ENCODE measurements at places on chromosomes 4 and X. TPM values are rescaled to one million over a fixed set of nuclear protein-coding genes. Genes with fewer than 3 reads are reported as not detected.

DNA sequence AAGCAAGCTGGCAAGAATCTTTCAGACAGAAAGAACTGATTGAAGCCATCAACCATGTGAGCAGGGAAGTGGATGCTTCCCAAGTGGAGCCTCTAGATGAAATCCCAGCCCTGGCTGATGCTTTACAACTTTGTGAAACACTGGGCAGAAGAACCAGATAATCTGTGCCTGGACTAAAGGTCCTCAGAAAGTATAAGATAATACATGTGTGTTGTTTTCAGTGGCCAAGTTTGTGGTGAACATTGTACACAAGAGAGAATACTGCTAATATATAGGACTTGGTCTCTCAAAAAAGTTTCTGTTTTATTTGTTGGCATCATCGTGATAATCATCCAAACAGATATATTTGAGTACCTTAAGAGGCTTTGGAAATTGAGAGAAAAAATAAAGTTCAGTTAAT is 1367.8 kb upstream of the IGFBP7 start:
- H3K27ac ChIP-seq, result no peak overlapping the region
- DNase-seq, result no peak
- H3K4me1 ChIP-seq, result no peaks in the 10 kb centered on the region
- H3K4me3 ChIP-seq, result no peak overlapping the region
- no peaks in the 10 kb centered on the region for H3K27me3 ChIP-seq

DNA sequence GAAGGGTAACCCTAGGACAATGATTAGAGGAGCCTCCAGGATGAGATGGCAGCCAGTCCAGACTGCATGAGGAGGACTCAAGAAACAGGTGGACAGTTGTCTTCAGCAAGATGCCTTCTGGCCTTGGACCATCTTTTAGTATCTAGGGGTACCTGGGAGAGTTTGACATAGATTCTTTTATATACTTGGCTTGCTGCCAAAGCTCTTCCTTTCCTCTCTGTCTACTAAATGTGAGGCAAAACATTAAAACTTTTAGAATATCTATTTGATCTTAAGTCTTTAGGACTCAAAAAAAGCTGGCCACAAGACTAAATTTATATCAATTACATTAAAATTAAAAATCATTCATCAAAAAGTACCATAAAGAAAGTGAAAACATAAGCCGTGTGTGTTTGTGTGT is 18.6 kb upstream of the NKX3-2 start:
- DNase-seq, result no peak
- no peaks in the 10 kb centered on the region for H3K36me3 ChIP-seq
- no peaks in the 10 kb centered on the region for H3K27me3 ChIP-seq
- no peaks in the 10 kb centered on the region for H3K4me1 ChIP-seq
- H3K4me3 ChIP-seq, result no peak overlapping the region
- H3K27ac ChIP-seq, result no peak overlapping the region

DNA sequence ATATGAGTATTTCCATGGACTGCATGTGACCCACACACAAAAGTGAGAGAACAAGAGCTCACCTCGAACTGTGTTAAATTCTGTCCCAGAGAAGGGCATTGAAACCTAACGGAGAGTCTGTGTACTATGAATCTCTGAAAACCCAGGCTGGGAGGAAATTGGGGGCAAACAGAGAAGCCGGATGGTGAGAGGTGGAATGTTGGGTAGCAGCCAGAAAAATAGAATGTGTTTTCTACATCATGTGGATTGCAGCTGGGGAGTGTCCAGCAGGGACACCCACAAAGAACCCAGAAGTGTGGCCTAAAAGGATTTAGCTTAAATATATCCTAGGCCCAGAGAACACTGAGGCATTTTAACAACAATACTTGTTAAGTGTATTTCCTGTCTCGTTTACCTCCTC is 38.6 kb downstream of the MND1 start:
- no peak overlapping the region for H3K4me3 ChIP-seq
- H3K27ac ChIP-seq, result no peak overlapping the region
- no peaks in the 10 kb centered on the region for H3K27me3 ChIP-seq
- H3K4me1 ChIP-seq, result no peaks in the 10 kb centered on the region
- H3K36me3 ChIP-seq, result no peaks in the 10 kb centered on the region

- H3K27me3 ChIP-seq, result no peaks in the 10 kb centered on the region
- H3K4me1 ChIP-seq, result no peaks in the 10 kb centered on the region
- no peaks in the 10 kb centered on the region for H3K36me3 ChIP-seq
These were observed 156.3 kb downstream of the BTC start for GRCh38 chr4:74638001-74638400.

DNA sequence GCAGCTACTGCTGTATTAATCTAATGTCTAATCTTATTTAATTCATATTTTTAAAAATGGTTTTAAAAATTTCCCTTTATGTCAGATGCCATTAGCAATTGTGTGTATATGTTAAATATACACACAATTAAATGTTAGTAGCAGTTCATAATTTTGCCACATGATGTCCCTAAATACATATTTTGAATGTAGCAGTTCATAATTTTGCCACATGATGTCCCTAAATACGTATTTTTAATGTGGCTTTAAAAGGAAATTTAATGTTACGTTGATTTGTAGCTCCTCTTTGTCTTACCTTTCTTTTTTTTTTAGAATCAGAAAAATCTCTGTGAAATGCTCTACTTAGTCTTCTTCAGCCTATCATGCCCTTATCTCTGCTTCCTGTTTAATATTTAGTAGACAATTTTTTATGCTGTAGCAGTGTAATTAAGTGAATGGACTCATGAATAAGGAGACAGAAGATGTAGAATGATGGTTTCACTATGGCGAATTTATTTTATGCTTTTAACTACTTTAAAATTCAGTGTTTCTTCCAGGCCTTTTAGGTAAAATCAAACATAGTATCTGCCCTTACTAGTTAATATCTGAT is 26.1 kb downstream of the RBM46 start:
- no peaks in the 10 kb centered on the region for H3K4me1 ChIP-seq
- DNase-seq, result peak; percentile 53
- no peak overlapping the region for H3K4me3 ChIP-seq
- no peaks in the 10 kb centered on the region for H3K27me3 ChIP-seq
- no peak overlapping the region for H3K27ac ChIP-seq
- H3K36me3 ChIP-seq, result no peaks in the 10 kb centered on the region

DNA sequence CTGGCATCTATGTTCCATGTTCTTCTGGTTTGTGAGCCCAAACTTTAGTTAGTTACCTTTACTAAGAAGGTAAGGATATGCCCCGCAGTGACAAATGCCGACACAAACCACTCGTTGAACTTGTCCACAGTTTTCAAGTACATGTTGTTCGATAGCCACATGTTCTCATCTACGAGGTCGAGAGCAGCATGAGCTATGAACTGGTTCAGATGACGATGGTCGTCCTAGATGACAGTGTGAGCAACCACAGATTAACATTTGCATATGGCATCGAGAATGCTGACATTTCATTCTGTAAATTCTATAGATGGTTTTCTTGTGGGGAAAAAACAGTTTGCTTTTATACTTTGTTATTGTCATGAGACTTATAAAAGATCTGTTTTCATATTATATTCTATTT is 18.0 kb downstream of the TRAPPC2 start:
- H3K4me1 ChIP-seq, result peaks cover 4% of the 10 kb centered on the region
- no peaks in the 10 kb centered on the region for H3K27me3 ChIP-seq
- H3K4me3 ChIP-seq, result no peak overlapping the region
- no peaks in the 10 kb centered on the region for H3K36me3 ChIP-seq
- no peak for DNase-seq

DNA sequence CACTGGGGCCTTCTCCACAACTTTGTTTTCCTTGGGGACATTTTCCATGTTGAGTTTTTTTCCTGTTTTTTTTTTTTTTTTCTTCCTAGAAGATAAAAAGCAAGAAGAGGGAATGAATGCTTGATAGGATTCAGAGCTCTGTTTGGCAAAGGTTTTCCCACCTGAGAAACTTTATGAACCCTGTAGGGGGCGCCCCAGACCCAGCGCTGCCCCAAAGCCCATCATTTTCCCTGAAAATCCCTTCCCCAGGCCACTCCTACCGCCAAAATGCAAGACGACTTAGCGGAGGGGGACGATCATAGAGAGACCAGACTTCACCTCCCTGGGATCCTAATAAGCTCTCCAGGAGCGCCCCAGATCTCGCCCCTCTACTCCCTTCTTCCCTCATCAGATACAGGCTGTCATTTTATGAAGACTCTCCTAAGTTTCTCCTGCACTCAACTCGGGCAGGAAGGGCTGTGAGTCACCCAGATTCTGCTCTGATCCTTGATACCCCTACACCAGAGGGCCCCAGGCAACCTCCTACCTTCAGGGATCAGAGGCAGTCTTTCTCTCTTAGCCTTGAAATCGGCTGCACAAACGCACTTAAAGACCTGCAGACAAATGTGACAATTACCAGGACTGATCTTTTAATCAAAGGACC is 1.4 kb downstream of the BEX5 start:
- H3K4me1 ChIP-seq, result no peaks in the 10 kb centered on the region
- H3K4me3 ChIP-seq, result peak overlapping the region; percentile 39
- peaks cover 3% of the 10 kb centered on the region for H3K27me3 ChIP-seq
- no peaks in the 10 kb centered on the region for H3K36me3 ChIP-seq

DNA sequence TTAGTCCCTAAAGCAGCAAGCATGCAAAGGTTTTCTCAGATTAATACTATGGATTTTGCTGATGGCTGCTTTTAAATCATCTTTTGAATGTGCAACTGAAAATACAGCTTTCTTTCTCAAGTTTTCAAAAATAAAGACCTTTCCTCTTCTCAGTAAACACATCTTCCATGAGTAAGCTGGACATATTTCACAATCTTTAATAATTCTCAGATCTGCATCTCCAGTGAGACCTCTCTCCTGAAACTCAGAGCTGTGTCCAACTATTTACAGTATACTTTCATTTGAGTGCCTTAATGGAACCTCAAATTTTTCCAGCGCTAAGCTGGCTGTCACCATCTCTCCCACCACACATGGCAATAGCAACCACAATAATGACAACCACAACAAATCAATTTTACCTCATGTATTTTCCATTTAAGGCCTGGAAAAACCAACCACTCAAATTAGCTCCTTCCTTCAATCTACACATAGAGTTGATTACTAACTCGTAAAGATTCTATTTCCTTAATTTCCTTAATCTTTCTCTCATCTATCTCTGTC is 192.4 kb upstream of the RPL34 start:
- no peak overlapping the region for H3K4me3 ChIP-seq
- no peak for DNase-seq
- H3K36me3 ChIP-seq, result no peaks in the 10 kb centered on the region
- H3K27ac ChIP-seq, result no peak overlapping the region

DNA sequence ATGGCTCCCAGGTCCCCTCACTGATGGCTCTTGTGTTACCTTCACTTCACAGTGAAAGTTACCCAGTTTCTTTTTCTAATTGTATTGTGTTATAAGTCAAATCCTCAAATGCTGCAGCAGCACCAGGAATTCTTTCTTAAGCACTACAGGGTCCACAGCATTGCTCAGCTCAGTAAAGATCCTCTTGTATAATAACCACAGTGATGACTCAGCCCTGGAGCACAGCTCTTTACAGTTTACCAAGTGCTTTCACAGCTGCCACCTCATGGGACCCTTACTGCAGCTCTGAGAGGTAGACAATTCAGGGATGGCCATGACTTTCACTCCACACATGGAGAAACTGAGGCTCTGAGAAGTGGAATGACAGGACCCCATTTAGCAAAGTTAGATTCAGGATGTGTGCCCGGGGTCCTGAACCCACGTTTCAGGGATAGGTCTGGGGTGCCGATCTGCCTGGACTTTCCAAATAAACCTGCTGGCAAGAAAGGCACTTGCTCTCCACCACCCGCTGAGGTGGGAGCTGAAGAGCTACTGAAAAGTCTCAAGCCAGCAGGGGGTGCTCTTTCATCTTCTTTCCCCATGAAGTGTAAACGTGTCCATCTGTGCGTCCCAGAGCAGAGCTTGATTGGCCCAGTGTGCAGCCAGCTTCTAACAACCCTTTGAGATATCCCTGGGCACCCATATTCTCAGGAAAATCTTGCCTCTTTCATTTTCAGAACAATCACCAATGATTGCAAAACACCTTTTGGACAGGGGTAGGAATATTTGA is 35.7 kb upstream of the GABRQ start:
- no peak for DNase-seq
- H3K27ac ChIP-seq, result no peak overlapping the region
- no peak overlapping the region for H3K4me3 ChIP-seq
- peaks cover 4% of the 10 kb centered on the region for H3K4me1 ChIP-seq
- H3K27me3 ChIP-seq, result no peaks in the 10 kb centered on the region

Gene MAGEA9B
- not detected for total RNA-seq

Gene FGF13
- total RNA-seq, result 32.0 TPM

Gene IL2RG
- total RNA-seq, result 4.5 TPM

Measured in spinal cord (tissue), 10 donors.